ENCODE measurements at places on chromosomes 11 and 22.
A peak's percentile ranks its signal among the peaks of the same experiment; 100 is the strongest.

DNA sequence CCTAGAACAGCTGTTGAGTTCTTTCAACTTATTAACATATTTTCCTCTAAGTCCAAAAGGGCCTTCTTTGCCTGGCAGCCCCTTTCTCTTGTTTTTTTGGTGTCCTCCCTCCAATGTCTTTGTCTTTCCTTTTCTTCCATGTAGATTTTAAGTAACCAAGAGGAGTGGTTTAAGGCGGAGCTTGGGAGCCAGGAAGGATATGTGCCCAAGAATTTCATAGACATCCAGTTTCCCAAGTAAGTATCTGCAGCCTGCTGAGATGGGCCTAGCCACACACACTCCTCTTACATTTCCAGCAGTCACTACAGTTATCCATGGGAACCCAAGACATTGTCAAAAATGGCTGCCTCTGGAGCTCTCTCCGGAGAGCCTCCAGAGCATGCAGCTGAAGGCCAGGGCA, 4.5 kb upstream of the TMA7B start:
- no peak for DNase-seq

DNA sequence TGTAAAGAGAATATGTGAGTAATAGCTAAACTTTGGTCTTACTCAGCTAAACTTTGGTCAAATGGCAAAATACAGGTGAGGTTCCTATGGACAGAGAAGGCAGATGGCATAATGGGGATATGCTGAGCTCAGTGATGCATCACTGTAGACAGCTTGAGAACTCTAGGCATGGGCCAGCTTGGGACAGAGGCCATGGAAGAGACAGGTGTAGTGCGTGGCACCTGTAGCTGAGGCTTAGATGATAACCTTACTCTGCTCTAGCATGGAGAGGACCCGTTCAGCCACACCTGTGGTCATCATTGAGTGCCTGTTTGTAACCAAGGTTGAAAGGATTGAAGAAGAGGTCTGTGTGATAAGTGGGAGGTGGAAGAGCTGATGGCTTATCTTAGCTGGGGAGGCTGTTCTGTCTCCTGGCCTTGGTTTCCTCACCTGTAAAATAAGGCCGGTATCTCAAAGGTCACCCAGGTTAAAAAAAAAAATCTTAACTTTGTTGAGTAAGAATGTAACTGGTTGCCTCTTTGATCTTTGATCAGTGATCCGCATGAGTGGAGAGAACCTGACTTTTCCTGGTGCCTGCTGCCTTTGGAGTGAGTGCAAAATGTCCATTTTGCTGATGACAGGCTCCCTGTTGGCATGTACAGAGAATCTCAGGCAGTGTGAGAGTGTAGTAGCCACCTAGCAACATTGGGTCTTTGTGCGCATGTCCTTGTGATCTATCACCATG, 48.6 kb downstream of the ZNRF3 start:
- no peak for DNase-seq

DNA sequence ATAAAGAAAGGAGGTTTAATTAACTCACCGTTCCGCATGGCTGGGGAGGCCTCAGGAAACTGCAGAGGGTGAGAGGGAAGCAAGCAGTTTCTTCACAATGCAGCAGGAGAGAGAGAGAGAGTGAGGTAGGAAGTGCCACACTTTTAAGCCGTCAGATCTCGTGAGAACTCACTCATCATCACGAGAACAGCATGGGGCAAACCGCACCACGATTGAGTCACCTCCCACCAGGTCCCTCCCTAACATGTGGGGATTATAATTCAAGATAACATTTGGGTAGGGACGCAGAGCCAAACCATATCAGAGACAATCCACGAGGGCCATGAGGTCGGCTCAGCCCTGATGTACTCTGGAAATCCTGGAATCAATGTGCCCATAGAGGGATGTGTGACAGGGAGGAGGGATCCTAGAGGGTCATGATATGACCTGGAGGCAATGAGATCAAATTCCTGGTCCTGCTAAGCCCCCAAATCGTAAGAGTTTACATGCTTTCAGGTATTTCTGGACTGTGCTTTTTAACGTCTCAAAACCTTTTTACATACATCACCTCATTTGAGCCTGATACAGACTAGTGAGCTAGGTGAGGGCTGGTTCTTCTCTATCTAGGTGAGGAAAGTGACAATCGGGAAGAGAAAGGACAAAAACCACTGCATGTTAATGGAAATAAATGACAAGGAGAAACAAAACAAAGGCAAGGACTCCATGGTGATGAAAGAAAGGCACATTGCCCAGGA, 19.5 kb upstream of the RASSF10 start:
- DNase-seq: no peak

GRCh38 chr11:561148-562003, 606 bp downstream of the RASSF7 start:
- peak; percentile 51 for DNase-seq

- DNase-seq: no peak
Observed at GRCh38 chr11:118529584-118530175, 1.3 kb upstream of the TMEM25 start.

DNA sequence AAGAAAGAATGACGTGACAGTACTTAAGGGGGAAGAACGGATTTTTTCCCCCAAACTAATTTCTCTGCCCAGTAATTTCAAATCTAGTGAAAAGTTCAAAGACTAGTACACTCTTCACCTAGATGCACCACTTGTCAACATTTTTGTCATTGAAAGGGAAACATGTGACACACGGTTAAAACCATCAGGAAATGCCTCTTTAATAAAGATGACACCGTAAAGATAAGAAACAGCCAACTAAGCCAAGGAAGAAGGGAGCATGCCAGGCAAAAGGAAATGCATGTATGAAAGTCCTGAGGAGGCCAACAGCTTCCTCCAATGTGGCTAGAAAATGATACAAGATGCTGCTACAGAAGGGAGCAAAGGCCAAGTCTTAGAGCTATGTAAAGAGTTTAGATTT, 49.4 kb downstream of the RSF1 start:
- DNase-seq: no peak

DNA sequence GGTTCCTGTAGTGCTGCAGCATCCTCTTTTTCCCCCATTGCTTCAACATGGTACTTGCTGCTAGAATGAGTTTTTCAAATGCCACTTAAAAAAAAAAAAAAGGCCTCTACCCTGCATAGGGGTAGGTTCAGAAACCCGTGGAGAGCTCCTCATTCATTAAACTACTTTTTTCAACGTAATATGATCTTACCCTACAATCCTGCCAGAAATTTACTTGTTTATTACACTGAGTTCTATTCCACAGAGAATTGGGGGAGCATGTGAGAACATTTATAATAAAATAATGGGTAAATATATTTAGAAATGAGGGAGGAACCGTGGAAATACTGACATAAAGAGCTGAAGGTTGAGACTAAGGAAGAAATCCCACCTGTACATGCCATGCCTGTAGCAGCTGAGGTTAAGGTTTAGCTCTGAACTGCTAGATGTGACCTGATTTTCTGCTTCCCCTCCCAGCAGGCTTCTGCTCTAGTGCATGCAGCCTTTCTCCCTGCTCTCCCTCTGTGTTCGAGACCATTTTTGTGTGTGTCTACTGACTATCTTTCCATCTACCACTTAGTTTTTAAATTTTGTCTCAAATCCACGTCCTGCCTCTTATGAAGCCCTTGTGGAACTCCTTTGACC, 225.7 kb downstream of the DDX10 start:
- no peak for DNase-seq

DNA sequence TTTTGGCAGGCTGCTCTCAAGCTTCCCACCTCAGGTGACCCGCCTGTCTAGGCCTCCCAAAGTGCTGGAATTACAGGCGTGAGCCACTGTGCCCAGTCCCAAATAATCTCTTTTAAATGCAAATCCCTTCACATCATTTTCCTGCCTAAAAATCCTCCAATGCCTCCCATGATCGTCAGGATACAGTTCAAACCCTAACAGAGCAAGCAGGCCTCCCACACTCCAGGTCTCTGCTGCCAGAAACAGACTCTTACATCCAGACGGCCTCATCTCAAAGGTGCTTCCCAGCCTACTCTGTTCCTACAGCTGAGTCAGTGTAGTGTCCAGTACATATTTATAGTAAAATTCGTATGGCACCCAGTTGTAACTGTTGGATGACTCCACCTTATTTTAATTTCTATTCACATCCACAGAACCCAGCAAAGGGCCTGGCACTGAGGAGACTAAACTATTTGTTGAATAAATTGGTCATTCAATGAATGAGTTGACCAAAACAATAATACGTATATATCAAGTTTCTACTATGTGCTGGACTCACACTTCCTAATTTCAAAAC, 8.2 kb downstream of the SIRT3 start:
- no peak for DNase-seq

DNA sequence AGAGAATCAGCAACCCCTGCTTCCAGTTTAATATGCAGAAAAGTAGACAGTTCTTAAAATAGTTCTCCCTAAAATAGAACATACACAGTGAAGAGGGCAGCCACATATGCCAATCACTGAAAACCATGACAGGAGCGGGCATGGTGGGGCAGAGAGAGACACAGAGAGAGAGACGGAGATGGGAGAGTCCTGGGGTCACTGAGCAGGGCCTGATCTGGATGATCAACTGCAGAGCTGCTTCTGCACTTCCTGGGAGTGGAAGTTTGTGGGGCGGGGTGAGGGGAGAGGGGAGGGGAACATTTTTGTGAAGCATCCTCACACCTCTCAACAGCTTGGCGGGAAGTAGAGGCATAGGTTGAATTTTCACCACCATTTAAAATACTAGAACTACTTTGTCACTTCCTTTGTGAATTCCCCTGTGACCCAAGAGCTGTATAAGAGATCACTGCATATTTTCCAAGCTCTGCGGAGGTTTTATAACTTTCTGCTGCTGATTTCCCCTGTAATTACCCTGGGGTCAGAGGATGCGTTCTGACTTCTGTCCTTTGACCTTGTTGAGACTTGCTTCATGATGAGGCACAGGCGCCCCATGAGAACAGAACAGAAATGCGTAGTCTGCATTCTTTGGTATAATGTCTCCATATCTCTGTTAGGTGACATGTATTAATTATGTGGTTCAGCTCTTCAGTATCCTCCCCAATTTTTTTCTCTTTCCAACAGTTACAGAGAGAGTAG, 419.4 kb downstream of the BRD1 start:
- DNase-seq: no peak

DNA sequence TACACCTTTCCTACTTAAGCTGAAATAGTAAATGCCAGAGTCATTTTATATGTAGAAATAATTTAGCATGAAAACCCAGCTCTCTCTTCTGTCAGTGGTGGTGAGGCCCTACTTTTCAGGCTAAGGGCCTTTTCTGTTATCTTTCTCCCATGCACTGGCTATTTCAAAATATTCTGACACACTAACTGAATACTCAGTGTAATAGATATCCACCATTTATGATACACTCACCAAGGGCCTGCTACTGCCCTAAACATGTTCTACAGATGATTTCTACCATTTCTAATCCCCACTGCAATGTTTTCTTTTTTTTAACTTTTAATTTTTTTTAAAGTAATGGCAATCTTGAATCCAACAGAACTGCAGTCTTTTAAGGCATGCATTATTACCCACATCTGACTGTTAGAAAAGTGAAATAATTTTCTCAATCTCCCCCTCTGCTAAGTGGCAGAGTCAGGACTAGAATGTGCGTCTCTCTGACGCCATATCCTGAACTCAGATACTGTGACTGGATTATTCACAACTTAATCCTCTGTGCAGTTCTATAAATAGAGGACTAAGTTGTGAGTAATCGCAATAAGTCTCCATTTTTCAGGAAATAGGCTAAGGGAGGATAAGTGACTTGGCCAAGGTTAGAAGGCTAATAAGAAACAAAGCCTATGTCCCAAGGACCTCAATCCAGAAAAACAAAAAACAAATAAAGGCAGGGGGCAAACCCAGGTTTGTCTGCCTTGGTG, 44.0 kb downstream of the GRAMD1B start:
- no peak for DNase-seq
